Fibroblast of gingiva (primary cell): ENCODE measurements at places on chromosomes 4 and X.
A peak's percentile ranks its signal among the peaks of the same experiment; 100 is the strongest.

DNA sequence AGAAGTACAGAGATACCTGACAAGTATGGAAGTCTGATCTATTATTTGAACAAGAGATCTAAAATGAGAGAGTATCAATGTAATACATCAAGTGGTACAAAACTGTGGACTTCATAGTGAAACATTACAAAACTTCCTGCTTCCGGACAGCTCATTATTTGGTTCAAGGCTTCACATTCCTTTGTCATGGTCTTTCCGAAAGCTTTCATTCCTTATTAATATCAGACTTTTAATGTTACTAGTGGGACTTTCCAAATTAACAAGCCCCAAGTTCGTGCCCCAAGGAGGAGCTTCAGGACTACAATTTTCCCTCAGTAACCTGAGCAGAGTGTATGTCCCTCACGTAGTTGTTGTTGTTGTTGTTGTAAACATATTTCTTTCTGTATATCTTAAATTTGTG is 1.2 kb downstream of the CHIC2 start:
- peak; percentile 62 for DNase-seq

GRCh38 chr4:163651761-163652160 is 157.3 kb downstream of the TMA16 start:
- DNase-seq = no peak

DNA sequence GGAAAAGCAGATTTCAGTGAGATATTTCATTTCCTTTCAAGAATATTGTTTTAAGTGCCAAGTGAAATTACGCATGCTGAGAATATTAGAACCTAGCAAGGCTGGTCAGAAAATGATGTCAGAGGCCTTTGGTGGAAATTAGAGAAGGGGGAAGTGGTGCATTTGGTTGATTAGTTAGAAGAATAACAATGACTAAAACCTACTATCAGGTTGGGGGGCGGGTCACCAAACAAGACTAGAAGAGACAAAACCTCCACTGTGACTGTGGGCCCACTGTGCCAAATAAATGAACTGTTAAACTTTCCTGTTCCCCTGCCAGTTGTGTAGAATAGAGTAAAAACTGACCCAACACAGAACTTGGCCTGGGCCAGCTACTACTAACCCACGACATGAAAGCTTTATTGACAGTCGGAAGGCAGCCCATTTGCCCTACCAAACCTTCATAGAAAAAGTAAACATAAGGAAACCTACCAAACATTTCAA is 2.9 kb downstream of the RAPGEF2 start:
- peak; percentile 55 for DNase-seq

- DNase-seq = no peak
These were observed 105.8 kb downstream of the GEMIN8 start for GRCh38 chrX:13923845-13924244.

GRCh38 chr4:184265546-184266351 is 48.1 kb upstream of the ENPP6 start:
- DNase-seq = no peak

DNA sequence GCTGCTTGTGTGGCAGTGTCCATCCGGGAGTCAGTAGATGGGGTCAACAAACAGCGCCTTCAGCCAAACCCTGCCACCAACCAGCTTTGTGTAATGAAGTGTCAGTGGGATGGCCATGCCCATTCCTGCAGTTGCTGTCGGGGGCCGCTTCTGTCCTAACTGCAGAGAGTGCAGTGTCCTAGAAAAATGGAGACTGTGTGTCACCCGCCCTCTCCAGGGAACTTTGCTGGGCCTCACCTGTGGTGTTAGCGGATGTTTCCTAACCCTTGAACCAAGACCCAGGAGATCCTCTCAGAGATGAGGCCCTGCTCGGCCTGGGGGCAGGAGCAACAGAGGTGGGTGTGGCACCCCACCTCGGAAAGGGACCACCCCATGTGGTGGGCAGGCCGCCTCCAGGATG is 35.3 kb upstream of the HGFAC start:
- no peak for DNase-seq

DNA sequence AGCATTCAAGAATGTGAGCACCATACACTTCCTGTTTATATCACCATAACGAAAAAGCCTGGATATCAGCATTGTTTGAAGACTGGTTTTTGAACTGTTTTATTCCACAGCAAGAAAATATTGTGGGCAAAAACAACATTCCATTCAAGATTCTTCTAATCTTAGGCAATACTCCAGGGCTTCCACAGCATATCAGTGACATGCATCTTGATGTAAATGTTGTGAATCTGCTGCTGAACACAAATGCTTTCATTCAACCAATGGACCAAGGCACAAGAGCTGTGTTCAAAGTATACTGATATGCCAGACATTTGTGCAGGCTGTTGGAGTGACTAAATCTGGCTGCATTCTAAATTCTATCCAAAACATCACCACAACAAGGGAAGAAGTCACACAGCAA is 260.1 kb upstream of the ETNPPL start:
- peak; percentile 24 for DNase-seq

GRCh38 chr4:70946939-70947338 is 44.8 kb downstream of the MOB1B start:
- no peak for DNase-seq

DNA sequence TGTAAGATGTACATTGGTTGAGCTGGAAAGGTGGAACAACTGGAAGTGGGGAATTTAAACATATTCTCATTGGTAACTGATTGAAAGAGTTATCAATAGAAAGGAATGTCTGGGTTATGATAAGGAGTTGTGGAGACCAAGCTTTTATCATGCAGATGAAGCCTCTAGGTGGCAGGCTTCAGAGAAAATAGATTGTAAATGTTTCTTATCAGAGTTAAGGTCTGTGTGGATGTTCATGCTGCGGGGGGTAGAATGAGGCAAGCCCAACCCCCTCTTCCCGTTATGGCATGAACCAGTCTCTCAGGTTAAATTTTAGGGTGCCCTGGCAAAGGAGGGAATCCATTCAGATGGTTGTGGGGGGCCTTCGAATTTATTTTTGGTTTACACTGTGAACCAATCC is 16.0 kb downstream of the ARSD start:
- no peak for DNase-seq

DNA sequence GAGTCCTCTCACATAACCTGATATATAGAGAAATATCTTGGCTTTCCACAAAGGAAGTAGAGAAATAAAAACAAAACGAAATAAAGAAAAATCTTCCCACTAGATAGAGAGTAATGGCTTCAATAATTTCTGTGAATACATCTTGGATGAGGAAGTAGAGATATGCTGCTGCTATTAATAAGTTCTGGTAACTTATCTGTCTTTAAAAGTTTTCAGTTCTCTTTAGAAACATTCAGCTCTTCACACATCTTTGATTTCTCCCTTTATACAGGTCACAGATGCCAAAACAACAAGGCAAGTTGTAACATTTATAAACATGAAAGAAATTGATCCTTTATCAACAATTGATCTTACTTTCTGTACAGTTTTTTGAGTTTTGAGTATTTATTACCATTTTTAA is 615.8 kb downstream of the TRAM1L1 start:
- DNase-seq = no peak

GRCh38 chrX:40581336-40581920 is 658 bp downstream of the ATP6AP2 start:
- DNase-seq = peak; percentile 43

GRCh38 chrX:130179170-130179569 is 7.4 kb downstream of the RAB33A start:
- DNase-seq = no peak

DNA sequence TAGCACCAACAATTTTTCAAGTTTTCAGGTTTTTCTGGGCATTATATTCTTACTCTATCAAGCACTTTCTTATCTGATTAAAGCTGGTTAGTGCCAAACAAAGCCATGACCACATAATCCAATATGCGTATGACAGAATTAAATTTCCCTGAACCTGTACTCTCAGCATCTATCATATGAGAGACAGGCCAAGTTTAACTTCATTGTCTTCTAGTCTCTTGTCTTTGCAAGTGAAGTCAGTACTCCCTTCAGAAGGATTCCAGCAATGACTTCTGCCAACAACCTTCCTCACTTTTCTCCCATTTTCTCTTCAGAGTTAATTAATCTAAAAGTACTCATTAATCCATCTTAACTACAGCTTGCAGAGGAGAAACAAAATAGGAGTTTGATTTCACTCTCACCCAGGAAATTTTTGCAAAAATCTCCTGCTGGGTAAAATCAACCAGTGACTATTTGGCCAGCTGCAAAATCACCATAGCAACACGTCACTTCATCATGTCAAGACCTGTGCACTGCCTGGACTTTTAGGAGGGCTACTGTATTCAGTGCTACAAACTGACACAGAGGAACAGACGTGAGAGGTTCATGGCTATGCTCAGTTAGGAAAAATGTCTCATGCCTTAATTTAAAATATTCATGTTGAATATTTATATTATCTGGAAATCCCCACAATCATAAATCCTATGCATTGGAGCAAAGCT is 208.4 kb downstream of the ANTXR2 start:
- no peak for DNase-seq

GRCh38 chrX:43663173-43663572 is 7.1 kb downstream of the MAOA start:
- DNase-seq = no peak

- peak; percentile 42 for DNase-seq
These were observed 537.0 kb upstream of the DIAPH2 start for GRCh38 chrX:96147681-96148080.

DNA sequence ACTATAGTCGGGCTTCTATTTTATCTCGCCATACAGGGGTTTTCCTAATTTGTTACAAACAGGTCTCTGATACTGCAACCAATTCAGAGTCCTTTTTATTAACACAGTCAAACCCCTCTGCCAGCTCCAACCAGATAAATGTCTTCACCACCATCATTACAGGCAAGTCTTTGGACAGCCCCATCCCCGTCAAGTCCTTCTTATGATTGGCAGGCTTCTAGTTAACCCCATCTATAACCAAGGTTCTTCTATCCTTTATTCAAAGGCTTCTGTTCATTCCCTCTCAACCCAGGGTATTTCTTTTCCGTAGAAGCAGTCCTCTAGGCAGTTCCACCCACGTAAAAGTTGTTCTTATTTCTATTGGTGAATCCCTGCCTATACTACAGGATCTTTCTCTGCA is 29.9 kb upstream of the FOXR2 start:
- no peak for DNase-seq

GRCh38 chrX:87140800-87141483 is 376.7 kb upstream of the KLHL4 start:
- no peak for DNase-seq

DNA sequence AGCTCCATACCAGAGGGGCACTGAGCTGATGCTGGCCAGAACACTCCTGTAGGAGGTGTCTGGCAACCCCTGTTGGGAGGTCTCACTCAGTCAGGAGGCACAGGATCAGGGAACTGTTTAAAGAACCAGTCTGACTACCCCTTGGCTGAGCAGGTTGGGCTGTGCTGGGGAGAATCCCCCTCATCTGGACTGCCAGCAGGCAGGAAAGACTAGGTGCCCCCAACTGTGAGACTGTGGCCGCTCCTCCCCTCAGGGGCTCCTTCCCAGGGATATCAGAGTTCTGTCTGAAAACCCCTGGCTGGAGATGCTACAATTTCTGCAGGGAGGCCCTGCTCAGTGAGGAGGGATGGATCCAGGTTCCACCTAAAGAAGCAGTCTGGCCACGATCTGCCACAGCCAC is 245.3 kb downstream of the MAPK10 start:
- DNase-seq = no peak

- no peak for DNase-seq
These were observed 37.4 kb upstream of the SMIM10L2A start for GRCh38 chrX:135384161-135384836.

DNA sequence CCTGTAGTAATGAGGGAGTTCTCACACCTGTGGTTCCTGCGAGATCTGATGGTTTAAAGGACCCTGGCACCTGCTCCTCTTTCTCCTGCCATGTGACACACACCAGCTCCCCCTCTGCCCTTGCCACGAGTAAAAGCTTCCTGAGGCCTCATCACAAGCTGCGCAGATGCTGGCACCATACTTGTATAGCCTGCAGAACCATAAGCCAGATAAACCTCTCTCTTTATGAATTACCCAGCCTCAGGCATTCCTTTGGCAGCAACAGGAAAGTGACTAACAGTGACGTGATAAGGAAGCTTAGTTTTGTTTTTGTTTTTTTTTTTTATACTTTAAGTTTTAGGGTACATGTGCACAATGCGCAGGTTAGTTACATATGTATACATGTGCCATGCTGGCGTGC is 130.9 kb downstream of the AFAP1 start:
- peak; percentile 39 for DNase-seq

DNA sequence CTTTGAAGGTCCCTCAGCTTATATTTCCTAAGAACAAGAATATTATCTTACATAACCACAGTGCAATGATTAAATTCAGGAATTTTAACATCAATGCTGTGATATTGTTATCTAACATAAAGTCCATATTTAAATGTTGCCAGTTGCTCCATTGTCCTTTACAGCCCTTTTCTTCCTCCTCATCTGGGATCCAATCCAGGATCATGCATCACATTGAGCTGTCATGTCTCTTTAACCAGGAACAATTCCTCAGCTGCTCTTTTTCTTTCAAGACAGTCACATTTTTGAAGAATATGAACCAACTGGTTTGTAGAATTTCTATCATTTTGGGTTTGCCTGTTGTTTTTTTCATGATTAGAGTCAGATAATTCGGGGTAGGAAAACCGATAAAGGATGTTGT is 12.0 kb downstream of the TMSB4X start:
- DNase-seq = no peak

- no peak for DNase-seq
These were observed 38.2 kb downstream of the PPP1R2C start for GRCh38 chrX:42739741-42740140.

DNA sequence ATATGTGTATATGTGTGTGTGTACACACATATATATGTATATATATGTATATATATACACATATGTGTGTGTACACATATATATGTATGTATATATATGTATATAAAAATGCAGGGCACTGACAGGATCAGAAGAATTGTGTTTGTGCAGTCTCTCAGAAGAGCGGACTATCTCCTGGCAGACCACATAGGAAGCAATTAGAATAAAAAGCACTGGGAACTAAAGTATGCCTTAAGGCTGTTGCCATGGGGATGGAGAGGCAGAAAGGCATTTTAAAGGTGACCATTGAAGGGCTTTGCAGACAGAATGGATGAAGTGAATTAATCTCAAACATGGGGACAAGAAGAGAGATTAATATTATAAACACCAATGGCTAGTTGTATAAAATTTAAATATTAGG is 33.7 kb upstream of the USP51 start:
- no peak for DNase-seq

DNA sequence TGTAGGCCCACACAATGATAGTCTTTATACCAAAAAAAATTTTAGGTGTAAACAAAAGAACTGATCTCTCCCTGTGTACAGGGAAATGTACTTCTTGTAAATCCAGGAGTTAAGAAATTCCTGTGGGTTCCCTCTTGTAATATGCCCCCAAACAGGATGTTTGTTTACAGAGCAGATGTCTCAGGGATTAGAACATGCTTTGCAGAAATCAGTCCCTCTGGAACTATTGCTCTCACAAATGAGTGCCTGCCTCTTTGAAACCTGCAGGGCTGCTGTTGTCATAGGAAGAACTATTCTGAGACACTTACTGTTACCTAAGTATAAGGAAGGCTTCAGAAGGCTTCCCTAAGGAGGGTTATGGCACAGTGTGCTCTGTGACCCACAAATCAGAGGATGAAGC is 35.6 kb downstream of the PAK3 start:
- DNase-seq = no peak

- no peak for DNase-seq
These were observed 114.5 kb downstream of the TSPAN7 start for GRCh38 chrX:38675856-38676255.
